ENCODE measurements at places on chromosomes 16 and 17.

- no peak for DNase-seq
Observed at GRCh38 chr16:87192452-87193073, 124.6 kb downstream of the C16orf95 start.

DNA sequence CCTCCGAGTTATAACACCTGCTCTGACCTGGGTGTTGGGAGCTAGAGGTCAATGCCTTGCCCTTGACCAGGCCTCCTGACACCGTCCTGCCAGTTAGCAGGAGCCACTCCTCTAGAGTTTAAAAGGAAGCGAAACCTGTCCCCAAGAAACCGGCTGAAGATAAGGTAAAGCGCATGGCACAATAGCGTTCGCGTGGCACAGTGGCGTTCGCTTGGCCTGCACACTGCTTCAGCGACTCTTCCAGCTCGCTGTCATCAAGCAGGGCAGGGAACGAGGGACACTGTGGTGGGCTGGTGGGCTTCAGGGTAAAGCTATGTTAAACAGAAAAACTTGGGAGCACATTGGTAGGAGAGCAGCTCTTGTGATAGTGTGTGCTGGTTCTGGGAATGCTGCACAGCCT lies 28.2 kb upstream of the ETV4 start:
- no peak for DNase-seq

GRCh38 chr17:64411999-64412771 lies 21.5 kb upstream of the PECAM1 start:
- DNase-seq = peak; percentile 16

DNA sequence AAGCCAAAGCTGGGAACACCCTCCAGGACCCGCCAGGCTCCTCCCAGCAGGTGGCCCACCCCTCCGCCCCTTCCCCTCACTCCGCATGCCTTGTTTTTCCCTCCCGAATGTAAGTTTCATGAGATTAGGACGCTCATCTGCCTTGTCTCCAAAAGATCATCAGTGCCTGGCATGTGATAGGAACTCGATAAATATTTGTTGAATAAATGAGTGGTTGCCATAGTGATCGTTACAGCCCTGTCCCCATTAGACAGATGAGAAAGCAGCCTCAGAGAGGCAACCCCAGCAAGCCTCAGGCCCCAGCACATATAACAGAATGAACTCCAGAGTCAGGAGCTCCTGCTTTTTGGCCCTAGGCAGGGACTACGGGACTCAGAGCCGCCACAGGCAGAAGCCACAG lies 5.0 kb downstream of the CAMKK1 start:
- DNase-seq = no peak

DNA sequence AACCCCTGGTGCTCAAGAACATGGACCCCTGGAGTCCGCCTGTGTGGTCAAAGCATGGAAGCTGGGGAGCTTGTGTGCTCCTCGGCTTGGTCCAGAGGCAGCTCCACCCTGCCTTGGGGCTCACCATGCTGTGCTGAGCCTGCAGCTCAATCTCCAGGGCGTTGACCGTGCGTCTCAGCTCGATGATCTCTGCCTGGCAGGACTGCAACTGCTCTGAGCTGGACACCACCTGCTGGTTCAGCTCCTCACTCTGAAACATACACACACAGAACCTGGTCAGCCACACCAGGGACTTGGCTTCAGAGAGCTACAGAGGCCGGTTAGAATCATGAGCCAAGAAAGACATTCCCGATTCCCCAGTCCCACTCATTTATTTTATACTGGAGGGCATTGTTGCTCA lies 2.7 kb downstream of the KRT35 start:
- DNase-seq = no peak

- DNase-seq = no peak
Observed at GRCh38 chr17:41521574-41522261, 3.0 kb upstream of the KRT15 start.

DNA sequence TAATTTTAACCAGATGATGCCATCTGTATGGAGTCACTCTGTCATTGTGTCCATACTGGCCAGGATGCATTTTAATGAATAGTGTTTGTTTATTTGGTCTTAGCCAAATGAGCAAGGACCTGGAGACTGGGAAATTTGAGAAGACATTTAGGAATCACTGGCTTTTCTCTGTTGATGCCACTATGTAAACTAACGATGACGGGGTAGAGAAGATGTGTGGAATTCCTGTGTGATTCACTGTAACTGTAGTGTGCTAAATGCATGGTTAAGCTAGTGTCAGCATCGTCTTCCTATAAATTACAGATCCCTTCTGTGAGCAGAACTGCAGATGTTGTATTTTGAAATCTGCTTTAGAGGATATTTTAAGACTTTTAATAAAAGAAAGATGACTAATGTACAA lies 66.6 kb downstream of the NOS2 start:
- DNase-seq = no peak

Measured in DMS79 treated with DMSO at 0.1 percent for 48 hours (cell line).